Midbrain (tissue), 1 donor: ENCODE measurements at places on chromosomes 7 and 10.

- DNase-seq, result no peak
Observed at GRCh38 chr10:108393089-108393488, 1228.6 kb upstream of the SORCS1 start.

GRCh38 chr7:157418204-157419034 lies 81.6 kb downstream of the DNAJB6 start:
- no peak for DNase-seq

DNA sequence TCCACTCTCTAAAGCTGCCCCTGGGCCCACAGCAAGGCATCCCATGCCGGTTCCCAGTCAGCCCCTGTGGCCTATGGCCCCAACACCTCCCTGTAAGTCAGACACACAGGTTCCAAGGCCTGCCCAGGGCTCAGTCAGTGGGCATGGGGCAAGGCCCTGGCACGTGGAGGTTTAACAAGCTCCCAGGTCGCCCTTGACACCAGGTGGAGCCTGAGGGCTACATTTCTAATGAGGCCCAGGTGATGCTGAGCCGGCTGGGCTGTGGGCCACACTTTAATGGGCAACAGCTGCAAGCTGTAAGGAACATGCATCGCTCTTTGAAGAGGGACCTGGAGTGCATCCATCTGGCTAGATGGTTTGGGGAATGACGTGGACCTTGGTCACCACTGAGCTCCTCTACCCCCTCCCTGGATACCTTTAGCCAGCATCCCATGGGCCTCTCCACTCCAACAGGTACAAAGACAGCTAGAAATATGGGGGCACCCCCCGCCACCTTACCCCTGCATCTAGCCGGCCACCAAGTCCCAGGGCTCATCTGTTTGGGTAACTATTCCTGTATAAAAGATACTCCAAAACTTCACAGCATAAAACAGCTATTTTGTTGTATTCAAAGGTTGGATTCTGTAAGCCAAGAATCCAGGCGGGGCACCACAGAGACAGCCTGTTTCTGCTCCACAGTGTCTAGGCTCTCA lies 122.5 kb downstream of the OAT start:
- DNase-seq, result no peak

GRCh38 chr7:86768394-86768793 lies 124.7 kb downstream of the GRM3 start:
- DNase-seq, result no peak

DNA sequence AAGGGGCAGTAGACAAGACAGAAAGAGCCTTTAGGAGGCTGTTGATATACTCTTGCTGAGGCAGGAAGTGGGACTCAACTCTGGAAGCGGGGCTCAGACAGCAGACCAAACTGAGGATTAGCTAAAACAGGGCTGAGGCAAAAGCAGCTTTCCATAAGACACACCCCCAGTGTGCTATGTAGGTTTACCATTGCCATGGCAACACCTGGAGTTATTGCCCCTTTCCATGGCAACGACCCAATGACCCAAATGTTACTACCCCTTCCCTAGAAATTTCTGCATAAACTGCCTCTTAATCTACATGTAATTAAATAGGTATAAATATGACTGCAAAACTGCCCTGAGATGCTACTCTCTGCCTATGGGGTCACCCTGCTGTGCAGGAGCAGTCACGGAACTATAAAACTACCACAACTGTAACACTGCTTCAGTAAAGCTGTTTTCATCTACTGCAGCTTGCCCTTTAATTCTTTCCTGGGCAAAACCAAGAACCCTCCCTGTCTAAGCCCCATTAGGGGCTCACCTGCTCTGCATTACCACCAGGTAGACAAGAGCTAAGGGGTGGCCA lies 348.4 kb upstream of the PODXL start:
- DNase-seq, result no peak

DNA sequence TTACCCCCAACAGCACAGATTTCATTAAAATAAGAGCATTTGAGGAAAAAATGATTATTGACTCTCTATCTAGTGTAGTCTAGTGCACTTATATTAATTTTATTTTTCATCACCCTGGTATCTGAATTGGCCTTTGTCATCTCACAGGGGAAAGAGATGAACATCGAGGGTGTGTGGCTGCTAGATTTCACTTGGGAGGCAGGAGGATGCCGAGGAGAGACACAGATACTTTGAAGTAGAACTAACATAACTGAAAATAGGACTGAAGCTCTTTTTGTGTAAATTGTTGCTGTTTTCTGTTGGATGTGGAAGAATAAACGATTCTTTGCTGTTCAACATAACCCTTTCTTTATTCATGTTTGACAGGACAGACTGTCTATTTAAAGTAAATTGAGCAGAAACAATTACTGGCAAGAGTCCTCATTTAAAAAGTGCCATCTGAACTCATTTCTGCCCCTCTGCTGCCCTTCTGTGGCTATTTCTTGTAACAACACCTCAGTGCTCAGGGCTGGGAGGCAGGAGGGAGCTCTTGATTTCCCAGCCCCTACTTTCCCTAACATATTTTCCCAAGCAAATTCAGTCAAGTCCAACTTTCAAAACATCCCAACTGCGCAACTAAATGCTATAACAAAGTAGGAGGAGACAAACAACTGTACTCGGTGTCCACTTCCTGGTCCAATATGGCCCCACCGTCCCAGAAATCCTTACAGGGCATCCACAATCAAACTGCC lies 15.6 kb downstream of the LYZL1 start:
- peak; percentile 90 for DNase-seq

GRCh38 chr10:24483701-24484100 lies 240.0 kb downstream of the ARHGAP21 start:
- no peak for DNase-seq

DNA sequence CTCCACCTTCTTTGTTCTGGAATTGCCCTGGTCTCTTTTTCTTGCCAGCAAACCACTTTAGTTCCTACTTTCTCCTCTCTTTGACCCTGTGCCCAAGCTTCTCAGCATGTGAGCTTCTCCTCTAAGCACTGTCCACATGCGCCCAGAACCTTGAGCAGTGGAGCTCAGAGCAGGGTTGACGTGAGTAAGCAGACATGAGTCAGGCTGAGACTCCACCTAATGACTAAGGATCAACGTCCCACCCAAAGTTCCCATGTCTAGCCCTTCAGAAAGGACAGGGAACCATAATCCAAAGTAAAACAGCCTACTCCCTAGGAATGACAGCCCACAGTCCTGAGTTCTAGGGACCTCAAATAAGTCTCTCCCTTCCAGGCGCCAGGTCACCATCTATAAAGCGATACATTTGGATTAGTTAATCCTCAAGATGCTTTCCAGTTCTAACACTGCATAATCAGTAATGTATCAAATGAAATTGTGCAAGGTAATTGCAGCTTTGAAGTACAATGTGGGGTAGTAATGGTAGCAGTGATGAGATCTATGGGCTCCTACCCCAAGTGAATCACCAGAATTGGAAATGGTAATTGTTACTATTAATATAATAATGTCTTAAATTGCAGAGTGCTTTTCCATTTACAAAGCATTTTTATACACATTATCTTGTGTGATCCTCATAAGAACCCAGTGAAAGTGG lies 44.5 kb downstream of the KCNMA1 start:
- no peak for DNase-seq

DNA sequence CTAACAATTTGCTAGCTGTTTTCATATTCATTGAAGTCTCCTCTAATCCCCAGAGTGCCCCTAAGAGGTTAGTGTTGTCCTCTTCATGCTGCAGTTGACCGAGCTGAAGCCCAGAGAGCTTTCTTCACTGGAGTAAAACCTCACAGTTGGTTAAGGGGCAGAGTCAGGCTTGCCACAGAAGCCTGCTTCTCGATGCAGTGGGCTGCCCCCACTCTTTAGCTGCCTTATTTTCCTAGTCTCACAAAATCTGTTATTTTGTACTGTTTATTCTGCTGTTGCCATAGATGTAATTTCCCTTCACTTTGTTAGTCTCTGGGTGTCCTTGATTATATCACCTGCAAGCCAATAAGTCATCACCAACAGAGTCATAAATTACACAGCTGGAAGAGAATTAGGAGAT lies 56.3 kb upstream of the ZPBP start:
- no peak for DNase-seq

DNA sequence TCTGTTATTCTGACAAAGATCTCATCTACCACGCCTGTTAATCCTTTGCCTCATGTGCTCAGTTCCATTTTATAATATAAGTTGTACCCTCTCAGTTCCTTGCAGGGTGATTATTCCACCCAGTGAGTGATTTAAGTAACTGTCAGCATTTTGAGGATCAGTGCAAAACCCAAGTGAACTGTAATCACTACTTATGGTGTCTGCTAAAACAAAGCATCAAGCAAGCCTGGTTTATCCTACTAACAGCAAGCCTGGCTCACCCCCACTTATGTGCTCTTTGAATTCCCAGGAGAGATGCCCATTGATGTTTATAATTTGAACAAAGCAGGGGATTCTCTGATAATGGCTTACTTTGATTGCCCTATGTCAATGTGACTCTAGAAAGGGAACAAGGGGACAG lies 186.8 kb upstream of the LRGUK start:
- DNase-seq, result no peak

- no peak for DNase-seq
Observed at GRCh38 chr10:125567529-125567928, 115.4 kb downstream of the TEX36 start.

DNA sequence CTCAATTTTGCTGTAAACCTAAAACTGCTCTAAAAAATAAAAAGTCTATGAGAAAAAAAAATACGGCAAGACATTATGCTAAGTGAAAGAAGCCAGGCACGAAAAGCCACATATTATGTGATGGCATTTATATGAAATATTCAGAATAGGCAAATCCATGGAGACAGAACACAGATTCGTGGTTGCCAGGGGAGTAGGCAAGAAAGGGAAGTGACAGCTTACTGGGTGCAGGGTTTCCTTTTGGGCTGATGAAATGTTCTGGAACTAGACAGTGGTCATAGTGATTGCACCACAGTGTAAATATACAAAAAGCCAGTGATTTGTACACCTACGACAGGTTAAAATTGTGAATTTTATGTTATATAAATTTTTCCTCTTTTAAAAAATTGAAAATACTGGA lies 41.3 kb upstream of the GLI3 start:
- DNase-seq, result no peak

DNA sequence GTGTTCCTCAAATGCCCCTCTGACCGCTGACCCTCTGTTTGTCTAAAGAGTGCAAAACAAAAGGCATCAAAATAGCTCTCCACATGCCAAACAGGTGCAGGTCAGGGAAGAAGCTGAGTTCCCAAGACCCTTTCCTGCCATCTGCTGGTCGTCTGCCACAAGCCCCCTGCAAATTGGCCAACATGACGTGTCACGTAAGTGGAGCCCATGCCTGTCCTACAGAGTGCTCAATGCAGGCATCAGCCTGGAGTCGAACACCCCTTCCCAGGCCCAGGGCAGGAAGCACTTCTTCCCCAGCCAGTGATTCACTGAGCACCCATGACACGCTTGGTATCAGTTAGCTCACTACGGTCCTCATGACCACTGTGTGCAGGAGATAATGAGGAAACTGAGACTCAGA lies 14.1 kb downstream of the TMEM72 start:
- no peak for DNase-seq

DNA sequence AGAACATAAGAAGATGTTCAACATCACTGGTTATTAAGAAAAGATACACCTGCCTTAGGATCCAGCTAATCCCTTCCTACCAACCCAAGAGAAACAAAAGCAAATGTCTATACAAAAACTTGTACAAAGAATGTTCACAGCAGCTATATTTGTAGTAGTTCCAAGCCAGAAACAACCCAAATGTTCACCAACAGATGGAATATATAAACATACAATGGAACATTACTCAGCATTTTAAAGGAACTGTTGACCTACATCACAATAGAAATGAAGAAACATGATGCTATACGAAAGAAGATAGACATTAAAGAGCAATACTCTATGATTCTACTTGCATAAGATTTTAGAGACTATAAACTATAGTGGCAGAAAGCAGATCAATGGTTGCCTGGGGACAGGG lies 149.4 kb downstream of the ZNF438 start:
- DNase-seq, result no peak

- DNase-seq, result peak; percentile 77
Observed at GRCh38 chr10:122373721-122374120, 787 bp upstream of the PLEKHA1 start.

DNA sequence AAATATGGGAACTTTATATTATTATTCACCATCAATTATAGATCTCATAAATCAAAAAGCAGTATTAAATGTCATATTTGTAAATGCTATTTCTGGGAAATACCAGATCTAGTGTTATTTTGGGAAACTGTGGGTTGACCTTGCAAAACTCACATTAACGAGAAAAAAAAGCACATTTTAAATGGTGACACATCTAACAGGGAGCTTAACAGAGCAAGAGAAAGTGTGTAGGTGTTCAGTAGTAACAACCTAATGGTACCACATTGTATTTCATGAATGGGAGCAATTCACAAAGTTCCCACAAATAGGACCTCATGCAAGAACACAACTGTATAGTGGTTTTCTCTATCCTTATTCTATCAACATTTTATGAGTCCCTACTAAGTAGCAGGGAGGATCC lies 26.2 kb upstream of the HDAC9 start:
- no peak for DNase-seq

GRCh38 chr10:4527281-4527970 lies 298.6 kb upstream of the AKR1E2 start:
- DNase-seq, result no peak

DNA sequence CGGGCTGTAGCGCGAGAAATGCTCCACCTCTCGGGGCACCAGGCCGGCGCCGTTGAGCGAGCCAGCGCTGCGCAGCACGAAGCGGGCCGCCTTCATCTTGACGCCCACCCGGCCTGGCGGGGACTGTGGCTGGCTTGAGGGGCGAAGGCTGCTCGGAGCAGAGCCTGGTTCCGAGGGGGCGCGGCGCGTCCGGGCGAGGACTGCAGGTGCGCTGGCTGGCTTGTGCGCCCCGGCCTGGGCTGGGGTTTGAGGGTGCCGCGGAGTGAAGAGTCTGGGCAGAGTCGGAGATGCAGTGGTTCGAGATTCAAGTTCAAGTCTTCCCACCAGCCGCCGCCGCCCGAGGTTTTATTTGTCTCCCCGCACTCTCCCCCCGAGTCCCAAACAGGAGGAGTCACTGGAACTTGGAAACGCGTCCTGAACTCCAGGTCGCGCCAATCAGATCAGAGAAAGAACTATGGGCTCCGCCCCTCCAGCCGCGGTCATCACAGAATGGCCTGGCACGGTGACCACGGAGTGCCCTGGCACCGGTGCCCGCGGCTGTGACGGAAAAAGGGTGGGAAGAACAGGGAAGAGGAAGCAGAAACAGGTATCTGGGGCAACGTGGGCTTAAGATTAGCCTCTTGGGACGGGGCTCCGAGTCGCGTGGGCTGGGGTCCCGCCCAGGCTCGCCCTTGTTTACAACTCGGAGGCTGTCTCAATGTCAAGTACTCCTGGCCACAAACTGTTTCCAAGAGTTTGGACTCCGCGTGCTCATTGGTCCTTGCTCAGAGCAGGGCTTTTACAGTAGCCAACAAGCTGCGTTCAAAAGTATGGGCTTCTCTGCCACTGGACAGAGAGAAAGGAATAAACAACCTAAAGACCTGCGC lies at the start of gene PDK4:
Gene PDK4, minus strand, starts transcription at position 319 of the 866 bp plus-strand sequence. Its CDS starts 223 bp downstream, at position 96.
- DNase-seq, result peak; percentile 96

- DNase-seq, result no peak
Observed at GRCh38 chr10:71513936-71514335, 117.2 kb downstream of the CDH23 start.

- no peak for DNase-seq
Observed at GRCh38 chr7:20170633-20171032, 46.6 kb downstream of the MACC1 start.

- DNase-seq, result no peak
Observed at GRCh38 chr10:126334272-126334671, 54.0 kb downstream of the ADAM12 start.

GRCh38 chr10:103926722-103927319 lies 8.8 kb upstream of the STN1 start:
- no peak for DNase-seq

- no peak for DNase-seq
Observed at GRCh38 chr7:2575733-2576340, 17.1 kb downstream of the IQCE start.

GRCh38 chr10:48667960-48668590 lies 16.6 kb upstream of the WDFY4 start:
- peak; percentile 13 for DNase-seq
